Keratinocyte (primary cell): ENCODE measurements at places on chromosomes 3 and 15.

DNA sequence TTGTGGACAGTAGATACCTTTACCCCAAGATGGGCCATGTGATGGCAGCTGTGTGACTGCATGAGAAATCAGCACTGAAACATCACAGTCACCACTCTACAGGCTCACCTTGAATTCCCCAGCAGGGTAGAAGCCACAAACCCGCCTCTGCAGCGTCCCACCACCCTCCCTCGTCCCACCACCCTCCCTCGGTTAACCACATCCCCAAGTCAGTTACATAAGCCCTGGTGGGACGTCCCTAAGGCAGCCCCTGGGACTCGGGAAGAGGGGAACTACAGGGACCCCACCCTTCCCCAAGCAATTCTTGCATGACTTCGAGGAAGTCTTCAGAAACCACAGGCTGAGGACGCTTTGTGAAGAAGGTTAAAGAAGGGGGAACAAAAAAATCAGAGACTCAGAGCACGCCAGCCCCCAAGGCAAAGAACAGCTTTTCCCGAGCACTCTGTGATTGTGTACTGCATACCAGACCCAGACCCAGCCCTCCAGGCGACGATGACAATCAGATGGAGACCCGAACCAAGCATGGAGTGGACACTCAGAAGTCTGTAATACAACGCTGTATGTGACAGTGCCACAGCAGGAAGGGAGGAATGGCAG, 60.5 kb downstream of the SH3BP5 start:
- no peak for DNase-seq

DNA sequence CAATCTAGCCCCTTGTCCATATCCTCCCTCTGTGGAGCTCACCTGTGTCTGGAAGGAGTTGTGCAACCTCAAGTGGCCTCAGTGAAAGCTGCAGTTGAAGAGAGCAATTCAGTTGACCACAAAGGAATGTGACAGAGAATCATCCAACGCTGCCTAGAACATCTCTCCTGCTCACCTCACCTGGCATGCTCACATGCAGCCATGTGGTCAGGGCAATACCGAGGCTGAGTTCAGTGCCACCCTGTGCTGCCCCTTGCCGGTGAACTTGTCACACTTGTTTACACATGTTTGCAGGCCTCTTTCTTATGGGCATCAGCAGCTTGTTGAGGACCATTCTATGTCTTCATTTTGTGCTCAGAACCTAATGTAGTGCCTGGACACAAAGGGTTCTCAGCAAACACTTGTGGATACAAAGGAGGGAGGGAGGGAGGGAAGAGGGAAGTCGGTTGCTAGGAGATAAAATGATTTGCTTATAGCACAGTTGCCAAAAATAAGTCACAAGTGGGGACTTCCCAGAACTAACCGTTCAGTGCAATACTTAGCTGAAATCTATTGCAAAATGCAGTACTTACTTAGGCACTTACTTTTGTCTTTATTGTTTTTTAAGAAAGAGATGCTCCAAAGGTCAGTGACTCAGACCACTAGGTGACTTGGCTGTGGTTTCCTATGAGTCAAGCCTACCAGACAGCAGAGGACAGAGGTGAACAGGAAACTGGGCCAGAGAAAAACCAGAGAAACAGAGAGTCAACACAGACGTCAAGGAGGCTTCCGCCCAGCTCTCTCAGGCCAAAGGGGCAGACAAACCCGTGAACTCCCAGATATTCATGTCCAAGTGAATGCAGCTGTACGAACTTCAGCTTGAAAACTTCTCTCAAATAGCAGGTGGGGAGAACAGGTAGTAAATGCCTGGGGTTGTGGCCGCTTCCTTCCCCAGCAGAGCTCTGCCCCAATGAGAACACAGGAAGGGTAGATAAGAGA, 227.8 kb upstream of the CTNNB1 start:
- no peak for DNase-seq

DNA sequence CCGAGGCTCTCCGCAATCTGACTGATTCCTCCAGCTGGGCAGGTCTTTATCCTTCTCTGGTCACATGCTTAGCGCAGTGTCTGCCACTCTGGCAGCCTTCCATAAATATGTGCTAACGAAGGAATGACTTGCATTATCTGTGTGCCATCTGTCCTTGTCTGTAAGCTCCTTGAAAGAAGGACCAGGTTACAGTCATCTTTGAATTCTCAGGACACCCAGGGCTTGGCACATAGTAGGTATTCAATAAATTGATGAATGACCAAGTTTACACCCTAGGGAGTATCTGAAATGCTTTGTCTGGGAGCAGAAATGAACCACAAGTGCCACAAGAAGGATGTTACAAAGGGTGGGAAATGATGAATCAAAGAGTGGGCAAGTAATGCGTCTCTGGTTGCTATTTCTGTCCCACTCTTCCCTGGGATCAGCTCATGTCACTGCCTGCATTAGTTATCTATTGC, 16.5 kb upstream of the FAM3D start:
- no peak for DNase-seq

DNA sequence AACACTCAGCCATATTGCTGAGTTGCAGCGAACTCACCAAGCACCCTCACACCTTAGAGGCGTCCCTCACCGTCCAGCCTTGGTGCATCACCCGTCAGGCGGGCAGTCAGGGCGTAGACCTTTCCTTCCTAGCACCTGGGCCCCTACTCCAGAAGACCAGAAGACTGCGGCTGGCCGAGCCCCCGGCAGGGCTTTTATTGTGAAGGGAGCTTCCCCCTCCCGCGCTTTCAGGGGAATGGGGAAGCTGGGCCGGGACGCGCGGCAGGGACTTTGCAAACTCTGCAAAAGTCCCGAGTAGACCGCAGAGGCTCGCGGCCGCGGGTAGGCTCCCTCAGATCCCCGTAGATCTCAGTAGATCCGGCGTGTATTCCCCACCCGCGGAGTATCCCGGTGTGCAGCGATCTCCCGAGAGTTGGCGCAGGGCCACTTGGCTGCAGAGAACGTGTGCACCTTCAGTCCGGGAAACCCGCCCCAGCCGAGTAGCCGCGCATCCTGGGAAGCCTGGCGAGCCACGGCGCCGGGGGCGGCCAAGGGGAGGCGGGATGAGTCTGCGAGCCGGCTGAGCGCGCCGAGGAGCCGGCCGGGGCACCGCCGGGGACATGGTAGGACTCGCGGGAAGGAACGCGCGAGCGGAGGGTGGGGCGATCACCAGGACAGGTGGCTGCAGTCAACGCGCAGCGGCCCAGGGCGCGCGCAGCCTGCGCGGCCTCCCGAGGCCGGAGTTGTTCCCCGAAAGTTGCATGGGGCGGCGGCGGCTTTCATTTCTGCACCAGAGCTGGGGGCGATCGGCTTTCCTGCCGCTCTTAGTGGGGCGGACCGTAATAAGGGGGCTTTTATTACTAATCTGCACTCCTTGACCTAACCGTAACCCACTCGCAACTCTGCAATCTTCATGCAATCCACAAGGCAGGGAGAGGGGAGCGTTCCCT, at the start of gene GASK1A:
Gene GASK1A, plus strand, starts transcription at position 268 of the 929 bp plus-strand sequence. Its CDS starts 332 bp downstream, at position 600.
- DNase-seq: no peak

DNA sequence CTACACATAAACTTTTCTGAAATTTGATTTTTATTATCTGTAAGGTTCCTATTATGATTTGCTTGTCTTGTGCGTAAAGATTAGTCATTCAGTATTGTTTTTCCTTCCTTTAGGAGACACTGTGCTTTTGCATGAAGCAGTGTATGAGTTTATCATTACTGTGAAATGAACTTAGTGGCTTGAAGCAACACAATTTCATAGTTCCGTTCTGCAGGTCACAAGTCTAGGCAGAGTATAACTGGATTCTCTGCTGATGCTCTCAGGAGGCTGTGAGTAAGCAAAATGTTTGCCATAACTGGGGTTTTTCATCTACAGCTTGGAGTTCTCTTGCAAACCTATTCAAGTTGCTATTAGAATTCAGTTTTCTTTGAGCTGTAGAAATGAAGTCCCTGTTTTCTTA, 1136.1 kb downstream of the OTOL1 start:
- DNase-seq: no peak

DNA sequence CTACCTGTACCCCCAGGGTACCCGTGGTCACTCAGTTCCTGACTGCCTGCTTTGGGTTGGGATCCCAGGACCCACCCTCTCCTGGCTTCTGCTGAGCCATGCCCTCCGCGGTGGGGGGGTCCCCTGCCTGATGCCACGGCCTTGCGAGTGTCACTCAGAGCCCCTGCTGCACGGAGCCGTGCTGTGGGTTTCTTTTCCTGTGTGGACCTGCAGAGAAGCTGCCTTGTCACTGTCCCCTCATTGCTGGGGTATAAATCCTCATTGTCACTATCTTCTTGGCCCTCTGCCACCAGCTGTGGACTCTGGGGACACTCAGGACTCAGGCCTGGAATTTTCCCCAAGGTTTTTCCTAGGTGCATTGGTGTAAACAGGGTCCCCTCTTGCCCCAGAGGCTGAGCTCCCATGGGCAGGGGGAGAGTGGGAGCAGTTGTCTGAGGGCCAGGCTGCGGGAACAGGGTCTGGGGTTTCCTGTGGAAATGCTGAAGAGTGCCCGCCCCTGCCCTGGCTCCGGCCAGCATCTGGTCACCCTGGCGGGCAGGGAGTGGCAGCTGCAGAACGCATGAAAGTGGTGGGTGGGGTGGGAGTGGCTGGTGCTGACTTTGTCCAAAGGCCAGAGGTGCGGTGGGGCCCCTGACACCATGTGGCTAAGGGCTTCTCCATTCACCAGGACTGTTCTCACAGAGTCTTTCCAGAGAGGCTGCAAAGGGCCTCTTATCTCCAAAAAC, 191.7 kb downstream of the GOLGA6L6 start:
- no peak for DNase-seq

DNA sequence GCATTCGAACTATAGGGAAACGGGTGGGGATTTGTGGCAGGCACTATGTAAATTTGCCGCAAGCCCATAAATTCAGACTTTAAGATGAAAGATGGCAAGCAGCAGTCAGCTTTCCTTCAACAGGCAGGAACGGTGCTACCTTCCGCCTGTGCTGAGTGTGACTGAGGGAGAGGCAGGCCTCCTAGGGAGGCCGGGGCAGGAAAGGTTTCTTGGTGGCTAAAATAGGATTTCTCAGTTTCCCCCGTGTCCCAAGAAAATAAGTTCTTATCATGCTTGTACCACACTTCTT, 12.5 kb downstream of the FLNB start:
- DNase-seq: no peak

DNA sequence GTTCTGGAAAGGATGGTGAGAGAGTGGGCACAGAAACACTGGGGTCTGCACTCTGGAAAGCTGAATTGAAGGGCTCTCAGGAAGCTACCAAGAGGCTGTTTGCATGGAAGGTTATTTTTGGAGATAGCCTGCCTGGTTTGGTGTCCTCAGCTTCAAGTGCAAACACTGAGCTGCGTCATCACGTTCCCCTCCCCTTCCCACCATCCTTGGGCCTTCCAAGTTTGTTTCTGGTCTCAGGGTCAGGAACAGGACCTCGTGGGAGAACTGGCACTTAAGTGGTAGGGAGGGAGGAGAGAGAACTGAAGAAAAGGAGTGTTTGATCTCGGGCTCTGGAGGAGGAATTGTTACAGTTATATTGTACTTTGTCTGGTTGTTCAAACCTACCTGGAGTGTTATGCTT, 10.6 kb downstream of the ST6GAL1 start:
- DNase-seq: no peak

GRCh38 chr3:24249523-24249922, 245.1 kb downstream of the THRB start:
- no peak for DNase-seq

- no peak for DNase-seq
These were observed 2.9 kb downstream of the CBLB start for GRCh38 chr3:105865867-105866350.
